ENCODE measurements at places on chromosomes 2 and 18.

GRCh38 chr2:208224802-208225201, 30.1 kb downstream of the IDH1 start:
- no peak for DNase-seq

DNA sequence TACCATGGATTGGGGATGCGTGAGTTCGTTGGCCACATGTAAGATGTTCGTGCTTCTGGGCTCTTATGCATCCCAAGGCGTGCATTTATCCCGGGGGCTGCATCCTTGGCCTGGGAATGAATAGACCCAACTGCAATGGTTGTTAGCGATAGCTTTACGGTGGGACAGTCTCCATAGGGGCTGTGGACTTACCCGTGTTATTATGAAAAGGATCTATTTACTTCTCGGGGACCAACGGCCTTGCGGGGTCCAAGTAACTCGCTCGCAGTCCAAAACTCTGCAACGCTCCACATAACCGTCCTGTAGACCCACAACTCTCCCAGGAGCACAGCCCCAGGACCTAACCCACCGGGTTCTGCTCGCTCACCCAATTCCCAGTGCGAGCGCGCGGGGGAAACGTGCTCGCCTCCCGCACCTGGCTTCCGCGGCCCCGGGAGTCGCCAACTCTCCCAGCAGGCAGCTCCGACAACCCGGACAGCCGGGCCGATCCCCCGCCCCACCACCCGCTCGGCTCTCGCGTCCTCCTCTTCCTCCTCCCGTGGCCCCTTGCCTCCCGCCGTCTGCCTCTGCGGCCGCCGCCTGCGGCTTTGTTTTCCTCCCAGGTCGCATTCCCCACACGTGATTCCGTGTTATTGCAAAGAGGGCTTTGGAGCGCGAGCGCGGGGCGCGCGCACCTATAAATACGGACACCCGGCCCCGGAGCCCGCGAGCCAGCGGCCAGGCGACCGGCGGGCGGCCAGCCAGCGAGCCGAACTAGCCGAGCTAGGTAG, at the start of gene CABLES1:
Gene CABLES1, plus strand, starts transcription at position 706 of the 770 bp plus-strand sequence. CDS start 278 bp downstream, outside the sequence.
- peak; percentile 32 for DNase-seq

DNA sequence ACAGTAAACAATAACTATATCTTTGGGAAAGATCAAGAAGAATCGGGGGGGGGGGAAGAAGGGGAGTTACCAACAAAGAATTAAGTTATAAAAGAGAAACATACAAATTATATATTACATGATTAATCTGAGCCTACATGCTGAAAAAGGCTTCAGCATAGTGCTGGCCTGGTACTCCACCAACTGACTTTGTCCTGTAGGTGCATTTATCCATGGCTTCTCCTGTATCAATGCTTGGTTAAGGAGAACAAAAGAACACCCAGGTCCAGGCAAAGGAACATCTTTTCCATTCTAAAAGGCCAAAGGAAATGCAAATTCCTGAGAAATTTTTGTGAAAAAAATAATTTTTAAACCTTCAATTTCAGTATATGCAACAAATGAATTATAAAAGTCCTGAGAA, 24.2 kb downstream of the RPRD1A start:
- no peak for DNase-seq

DNA sequence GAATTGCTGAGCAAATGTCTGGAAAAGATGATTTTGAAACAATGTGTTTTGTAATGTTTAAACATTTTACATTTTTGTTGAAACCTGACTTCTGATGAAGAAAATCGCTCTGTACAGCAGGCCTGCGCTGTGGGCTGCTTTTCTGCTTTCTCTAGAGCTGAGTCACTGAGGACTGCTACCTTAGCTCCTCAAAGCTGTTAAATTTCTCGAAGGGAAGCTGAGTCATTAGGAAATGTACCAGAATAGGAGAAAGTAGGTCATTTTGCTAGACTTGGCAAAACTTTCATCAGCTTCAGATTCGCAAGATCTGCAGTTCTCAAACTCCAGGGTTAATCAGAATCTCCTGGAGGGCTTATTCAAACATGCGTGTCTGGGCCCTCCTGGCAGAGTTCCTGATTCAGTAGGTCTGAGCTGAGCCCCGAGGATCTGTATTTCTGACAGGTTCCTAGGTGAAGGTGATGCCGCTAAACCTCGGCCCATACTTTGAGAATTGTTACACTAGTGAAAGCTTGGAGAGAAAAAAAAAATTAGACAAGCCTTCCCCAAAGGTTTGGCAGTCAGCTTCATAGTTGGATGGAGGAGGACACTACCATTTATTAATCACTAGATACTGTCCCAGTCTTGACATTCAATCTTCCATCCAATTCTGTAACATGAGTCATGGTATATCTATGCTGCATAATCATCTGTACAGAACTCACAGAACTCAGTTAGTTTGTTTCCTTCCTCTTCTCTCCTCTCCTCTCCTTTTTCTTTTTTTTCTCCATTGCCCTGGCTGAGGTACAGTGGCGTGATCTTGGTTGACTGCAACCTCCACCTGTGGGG, 297.6 kb downstream of the PARD3B start:
- peak; percentile 19 for DNase-seq

DNA sequence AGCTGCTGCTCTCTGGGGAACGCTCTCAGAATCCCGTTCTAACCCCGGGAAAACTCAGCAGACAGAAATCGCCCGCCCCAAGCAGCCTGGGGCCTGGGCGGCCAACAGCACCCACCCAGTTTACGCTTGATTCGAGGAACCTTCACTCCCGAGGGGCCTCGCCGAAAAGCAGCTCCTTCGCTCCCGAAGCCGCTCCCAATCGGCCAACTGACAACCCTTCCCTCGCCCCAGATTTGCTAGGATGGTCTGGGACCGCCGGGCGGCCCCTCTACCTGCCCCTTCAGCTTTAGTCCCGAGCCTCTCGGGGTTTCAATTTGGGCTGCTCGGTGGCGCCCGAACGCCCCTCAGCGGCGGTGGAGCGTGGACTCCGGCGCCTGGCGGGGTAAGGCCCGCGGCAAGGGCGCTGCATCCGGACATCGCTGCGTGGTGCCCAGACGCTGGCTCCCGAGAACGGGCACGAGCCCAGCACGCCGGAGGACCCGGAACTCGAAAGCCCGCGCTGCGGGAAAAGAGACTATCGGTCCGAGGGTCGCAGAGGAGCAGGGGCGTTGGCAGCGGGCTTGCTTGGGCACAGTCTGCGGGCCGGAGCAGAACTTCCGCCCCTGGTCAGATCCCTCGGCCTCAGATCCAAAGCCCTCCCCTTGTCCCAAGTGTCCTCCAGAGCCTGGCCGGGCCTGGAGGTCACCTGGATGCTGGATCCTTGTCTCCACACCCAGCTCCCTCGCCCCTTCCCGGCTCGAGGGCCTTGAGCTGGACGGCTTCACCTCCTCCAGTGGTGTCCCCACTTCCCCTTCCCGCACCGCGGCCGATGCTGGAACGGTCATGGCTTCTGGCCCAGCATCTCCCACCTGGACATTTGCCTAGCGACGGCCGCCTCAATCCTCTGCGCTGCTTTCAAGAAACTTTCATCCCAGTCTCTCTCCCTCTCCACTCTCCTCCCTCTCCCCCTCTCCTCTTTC, 3.0 kb upstream of the OTX1 start:
- no peak for DNase-seq
